ENCODE measurements at places on chromosomes 3 and 15. TPM values are rescaled to one million over a fixed set of nuclear protein-coding genes. Genes with fewer than 3 reads are reported as not detected.

GRCh38 chr15:65051266-65051665 is 6.1 kb downstream of the SLC51B start:
- DNase-seq: no peak

DNA sequence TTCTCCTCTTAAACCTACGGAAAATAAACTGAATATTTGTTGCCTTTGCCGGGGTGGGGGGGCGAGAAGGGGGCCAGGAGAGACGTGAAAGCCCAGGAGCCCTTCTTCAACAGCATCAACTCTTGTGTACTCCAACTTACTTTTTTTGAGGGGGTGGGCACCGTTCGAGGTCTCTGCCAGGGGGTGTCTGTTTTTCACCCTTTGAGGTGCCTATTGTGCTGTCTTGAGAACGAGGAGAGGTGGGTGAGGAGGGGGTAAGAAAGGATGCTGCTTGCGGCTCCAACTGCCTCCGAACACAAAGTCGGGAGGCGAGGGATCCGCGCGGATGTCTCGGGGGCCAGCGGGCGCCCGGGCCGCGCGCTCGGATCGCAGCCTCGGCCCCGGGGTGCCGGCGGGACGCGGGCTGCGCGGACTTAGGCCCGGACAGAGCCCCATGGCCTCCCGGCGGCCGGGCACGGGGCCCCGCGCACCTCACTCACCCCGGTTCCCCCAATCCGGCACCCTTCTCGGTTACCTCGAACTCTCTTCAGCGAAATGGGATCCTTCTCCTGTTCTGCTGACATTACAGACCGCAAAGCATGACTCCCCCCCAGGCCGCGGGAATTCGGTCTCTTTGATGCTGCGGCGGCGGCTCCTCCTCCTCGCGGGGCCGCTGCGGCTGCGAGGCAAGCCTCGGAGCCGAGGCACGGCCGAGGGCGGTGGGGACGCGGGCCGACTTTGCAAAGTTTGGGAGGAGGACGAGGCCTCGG is 650 bp downstream of the PYGO1 start:
- peak; percentile 28 for DNase-seq

DNA sequence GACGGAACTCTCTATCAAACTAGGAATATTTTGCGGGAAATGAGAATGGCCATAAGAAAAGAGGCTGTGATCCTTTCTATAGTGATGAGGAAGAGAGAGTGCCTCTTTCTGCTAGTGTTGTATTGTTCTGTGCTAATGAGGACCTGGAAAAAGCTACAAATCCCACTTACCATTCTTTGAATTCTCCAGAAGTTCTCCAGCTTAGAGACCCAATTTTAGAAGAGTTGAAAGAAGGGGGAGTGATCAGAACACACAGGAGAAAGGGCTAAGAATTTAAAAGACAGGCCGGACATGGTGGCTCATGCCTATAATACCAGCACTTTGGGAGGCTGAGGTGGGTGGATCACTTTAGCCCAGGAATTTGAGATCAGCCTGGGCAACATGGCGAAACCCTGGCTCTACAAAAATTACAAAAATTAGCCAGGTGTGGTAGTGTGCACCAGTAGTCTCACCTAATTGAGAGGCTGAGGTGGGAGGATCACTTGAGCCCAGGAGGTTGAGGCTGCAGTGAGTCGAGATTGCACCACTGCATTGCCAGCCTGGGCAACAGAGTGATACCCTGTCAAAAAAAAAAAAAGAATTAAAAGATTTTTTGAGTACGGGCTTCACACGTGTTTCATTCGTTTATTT is 126.9 kb downstream of the IQCH start:
- no peak for DNase-seq

Gene TMEM158
- 82.9 TPM for total RNA-seq

GRCh38 chr3:179622023-179622422 is 17.4 kb downstream of the NDUFB5 start:
- DNase-seq: no peak

Gene SNTN
- total RNA-seq: not detected

GRCh38 chr15:47620960-47621681 is 96.2 kb upstream of the SEMA6D start:
- peak; percentile 88 for DNase-seq

DNA sequence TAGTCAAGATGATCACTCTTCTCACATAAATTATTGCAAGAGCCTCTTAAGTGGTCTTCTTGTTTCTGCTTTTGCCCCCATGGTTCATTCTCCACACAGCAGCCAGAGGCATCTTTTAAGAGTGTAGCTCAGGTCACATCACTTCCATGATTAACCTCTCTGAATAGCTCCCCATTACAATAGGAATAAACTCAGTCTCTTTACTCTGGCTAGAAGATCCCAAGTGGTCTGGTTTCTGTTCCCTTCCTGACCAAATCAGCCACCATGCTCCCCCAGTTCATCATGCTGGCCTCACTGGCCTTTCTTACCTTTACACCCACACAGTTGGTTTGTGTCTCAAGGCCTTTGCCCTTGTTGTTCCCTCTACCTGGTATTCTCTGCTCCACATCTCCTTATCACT is 8.2 kb downstream of the HHATL start:
- no peak for DNase-seq

DNA sequence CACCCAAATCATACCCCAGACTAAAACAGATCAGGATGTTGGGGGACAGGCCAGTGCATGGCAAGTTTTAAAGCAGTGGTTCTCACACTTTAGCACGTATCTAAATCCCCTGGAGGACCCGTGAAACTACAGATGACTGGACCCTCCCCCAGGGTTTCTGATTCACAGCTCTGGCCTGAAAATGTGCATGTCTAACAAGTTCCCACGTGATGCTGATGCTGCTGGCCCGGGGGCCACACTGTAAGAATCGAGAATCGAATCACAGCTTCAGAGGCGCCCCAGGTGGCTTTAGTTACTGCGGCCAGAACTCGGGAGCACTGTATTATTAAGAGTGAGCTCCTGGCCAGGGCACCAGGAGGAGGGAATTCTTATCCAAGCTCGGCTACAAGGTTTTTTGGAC is 11.6 kb downstream of the ADAMTS17 start:
- DNase-seq: no peak

GRCh38 chr15:45276831-45277230 is 24.8 kb downstream of the SLC28A2 start:
- DNase-seq: peak; percentile 74

Gene GOLGA8N
- total RNA-seq: 1.4 TPM

Gene LEKR1
- total RNA-seq: 0.98 TPM

Measured in PC-3 (cell line).